ENCODE measurements at places on chromosomes 6 and 20. TPM values are rescaled to one million over a fixed set of nuclear protein-coding genes. Genes with fewer than 3 reads are reported as not detected.

GRCh38 chr6:158353883-158354877, 41.9 kb downstream of the TULP4 start:
- DNase-seq, result peak; percentile 27

DNA sequence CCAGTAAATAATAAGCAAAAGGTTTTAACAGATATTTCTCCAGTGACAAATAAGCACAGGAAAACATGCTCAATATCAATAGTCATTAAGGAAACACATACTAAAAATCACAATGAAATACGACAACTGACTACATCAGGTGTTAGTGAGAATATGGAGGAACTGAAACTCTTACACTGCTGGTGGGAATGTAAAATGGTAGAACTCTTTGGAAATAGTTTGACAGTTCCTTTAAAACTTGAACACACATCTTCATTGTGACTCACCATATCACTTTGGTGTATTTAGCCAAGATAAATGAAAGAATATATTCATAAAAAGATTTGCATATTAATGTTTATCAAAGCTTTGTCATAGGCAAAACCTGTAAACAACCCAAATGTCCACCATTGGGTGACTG, 11.3 kb upstream of the MAP3K5 start:
- DNase-seq, result no peak

DNA sequence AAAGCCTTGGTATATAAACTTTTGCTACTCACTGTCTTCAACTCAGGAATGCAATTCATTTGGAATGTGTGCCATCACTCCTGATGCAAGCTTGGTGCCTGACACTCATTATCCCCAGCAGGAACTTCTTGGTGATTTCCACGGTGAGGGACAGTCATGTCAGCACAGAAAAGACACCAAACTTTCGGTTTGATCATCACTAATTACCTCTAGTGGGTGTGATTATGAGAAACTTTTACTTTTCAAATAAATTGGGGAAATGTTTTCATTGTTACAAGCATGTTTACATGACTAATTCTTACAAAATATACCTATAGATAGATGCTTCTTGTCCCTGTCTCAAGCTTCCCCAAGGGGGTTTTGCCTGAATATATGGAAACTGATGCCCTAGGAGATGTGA, 40.9 kb downstream of the RPP40 start:
- no peak for DNase-seq

- no peak for DNase-seq
Observed at GRCh38 chr6:40328386-40328985, 258.7 kb downstream of the LRFN2 start.

DNA sequence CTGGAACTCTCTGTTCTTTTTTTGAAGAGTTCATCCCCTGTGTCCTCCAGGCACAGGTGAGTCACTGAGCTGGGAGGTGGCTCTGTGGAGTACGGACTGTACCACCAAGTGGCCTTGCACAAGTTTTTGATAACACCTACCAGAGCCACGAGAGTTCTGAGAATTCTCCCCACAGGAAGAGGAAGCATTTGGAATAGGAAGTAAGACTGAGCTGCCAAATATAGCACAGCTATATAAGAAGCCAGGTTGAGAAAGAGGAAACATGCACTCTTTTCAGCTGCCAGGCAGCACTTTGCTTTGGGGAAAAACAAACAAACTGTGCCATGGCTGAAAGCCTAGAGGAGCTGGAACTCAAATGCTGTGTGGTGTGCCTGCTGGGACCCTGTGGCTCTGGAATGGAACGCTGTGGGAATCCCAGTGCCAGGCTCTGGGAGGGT, 70.8 kb upstream of the RIPOR2 start:
- DNase-seq, result peak; percentile 56

DNA sequence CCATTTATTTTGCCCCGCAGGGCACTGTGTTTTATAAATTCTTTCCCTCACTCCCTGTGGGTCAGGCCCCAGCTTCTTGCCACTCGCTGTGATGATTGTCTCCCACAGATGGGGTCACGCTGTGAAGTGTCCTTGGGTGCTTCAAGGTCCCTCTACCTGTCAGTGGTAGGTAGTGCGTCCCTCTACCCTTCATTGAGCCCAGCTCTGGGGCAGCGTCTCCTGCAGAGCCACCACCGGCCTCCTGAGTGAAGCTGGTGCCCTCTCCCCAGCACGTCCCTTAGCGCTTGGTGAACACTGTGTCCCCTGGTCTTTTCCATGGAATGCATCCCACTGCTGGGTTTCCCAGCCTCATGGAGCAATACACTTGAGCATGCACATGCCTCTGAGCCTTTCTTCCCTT, 108.2 kb downstream of the NRN1 start:
- DNase-seq, result no peak

- no peak for DNase-seq
Observed at GRCh38 chr6:35388030-35388429, 45.7 kb downstream of the PPARD start.

GRCh38 chr20:10662661-10663458, 10.9 kb downstream of the JAG1 start:
- no peak for DNase-seq

DNA sequence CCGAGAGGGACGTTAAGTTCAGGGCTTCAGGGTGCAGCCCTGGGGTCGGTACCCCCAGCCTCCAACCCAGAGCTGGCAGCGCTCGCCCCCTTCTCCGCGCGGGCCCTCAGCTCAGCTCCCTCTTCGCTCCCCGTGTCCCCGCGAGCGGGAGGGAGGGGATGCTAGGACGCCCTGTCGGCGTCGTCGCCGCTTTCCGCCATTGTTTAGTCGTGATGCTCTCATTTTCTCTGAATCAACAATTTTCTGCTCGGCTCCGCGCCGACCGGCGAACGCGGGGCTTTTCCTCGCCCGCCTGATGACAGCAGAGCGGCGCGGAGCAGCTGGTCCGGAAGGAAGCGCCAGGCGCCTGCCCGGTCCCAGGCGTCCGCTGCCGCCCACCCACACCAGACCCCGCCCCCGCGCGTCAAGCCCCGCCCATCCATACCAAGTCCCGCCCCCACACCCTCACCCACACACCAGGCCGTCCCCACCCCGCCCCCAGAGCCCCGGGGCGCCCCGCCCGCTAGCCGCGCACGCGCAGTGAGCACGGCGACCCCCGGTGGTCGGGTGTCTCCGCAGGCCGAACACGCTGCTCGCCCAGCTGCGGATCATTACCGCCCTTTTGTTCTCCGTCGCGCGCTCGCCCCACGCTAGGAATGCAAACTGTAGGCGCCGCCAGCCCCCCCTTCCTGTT, 50.1 kb upstream of the SLC32A1 start:
- DNase-seq, result peak; percentile 53

DNA sequence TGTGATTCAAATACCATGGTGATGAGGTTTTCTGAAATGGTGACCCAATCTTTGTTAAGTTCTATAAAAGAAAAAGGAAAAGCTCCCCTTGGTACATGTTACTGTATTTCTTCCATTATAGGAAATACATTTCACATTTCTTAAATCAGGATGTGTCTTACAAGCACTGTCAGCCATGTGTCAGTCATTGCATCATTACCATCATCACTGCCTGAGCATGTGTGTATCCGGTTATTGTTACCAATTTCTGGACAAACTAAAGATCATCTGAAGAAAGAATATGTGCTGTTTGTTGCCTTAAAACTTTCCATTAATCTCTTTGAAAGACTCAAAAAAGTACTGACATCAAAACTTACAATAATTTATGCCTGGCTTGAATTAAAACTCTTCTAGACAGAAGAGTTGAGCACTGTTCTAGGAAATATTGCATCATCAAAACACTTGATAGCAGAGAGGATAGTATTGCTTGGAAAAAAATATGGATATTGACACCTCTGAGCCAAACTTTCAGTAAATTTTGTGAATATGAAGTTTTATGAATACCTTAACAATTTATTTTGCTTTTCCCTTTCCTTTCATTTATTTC, 7.1 kb upstream of the TSPYL1 start:
- no peak for DNase-seq

GRCh38 chr20:59004493-59004762, 2.6 kb downstream of the CTSZ start:
- DNase-seq, result no peak

- no peak for DNase-seq
Observed at GRCh38 chr6:106527117-106527516, 102.2 kb downstream of the RTN4IP1 start.

- no peak for DNase-seq
Observed at GRCh38 chr6:83633149-83633548, 75.8 kb downstream of the SNAP91 start.

DNA sequence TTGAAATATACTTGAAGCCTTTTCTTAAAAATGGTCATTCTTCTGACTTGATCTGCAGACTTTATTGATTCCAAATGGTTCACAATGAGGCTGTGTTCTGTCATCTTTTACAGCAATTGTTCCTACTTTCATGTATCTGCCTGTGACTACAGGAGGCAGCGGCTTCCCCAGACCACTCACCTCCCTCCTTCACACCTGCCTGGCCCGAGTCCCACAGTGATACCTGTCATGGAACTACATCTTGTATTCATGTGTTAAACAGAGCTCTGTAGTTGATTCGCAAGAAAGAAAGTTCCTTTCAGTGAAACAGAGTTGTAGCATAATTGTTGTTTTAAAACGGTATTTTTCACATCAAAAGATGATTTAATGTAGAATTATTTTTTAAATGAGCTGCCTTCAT, 673.5 kb upstream of the AGPAT4 start:
- no peak for DNase-seq

The SYNDIG1 gene
- 0.33 TPM for total RNA-seq

The BEND6 gene
- total RNA-seq, result 0.49 TPM

The TULP4 gene
- total RNA-seq, result 19.1 TPM

The C4B gene
- total RNA-seq, result 0.26 TPM

The GLP1R gene
- not detected for total RNA-seq
